Stomach (tissue), 19 donors: ENCODE measurements at places on chromosomes 3 and 15. TPM values are rescaled to one million over a fixed set of nuclear protein-coding genes. Genes with fewer than 3 reads are reported as not detected.

TP63 gene
- polyA plus RNA-seq: 0.15 TPM

COMMD4 gene
- 102 TPM for polyA plus RNA-seq

C3orf62 gene
- 1.7 TPM for polyA plus RNA-seq

CPOX gene
- polyA plus RNA-seq: 4.1 TPM

SPATA12 gene
- polyA plus RNA-seq: 0.31 TPM

SH3GL3 gene
- 1.2 TPM for polyA plus RNA-seq

P4HTM gene
- polyA plus RNA-seq: 19.1 TPM
